Activated CD4-positive, CD25-positive, alpha-beta regulatory T cell treated with anti-CD3 and anti-CD28 coated beads, Interleukin-2, amount 50 U/mL, for 72 hours (primary cell): ENCODE measurements at places on chromosomes 1 and 21.
A peak's percentile ranks its signal among the peaks of the same experiment; 100 is the strongest.

DNA sequence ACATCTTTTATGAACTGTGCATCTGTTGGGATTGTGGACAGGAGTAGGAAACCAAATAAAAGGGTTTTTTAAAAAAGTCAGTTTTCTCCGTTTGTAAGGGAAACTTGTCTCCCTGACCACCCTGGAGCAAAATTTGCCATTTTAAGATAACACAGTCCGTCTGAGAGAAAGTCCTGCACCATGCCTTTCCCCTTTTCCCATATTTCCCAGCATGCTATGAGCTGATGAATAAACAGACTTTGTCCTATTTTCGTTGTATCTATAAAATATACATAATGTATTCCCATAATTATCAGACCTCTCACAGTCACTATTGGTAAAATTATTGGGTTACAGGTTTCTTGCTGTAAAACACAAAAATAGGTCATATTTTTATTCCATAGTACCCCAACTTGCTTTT is 1.7 kb upstream of the AKT3 start:
- DNase-seq: no peak

- no peak for DNase-seq
Measured at GRCh38 chr21:45992301-45993209, 11.0 kb downstream of the COL6A1 start.

DNA sequence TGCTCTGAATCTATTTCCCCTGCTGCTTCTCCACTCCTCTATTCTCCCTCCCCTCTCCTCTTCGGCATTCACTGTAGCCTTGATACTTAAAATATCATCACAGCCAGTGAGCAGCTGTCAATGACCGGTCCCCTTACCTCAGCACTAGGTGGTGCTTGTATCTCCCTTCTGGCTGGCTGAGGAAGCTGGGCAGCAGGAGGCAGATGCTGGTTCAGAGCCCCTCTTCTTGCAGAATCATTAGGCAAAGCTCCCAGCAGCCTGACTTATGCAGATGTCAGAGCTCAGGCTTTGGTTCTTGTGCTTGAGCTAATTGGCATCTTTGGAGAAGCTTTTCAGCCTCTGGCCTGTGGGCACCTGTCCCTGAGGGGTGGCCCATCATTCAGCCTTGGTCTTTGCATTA is 31.9 kb upstream of the KCNA2 start:
- no peak for DNase-seq

GRCh38 chr1:228117335-228117734 is 8.2 kb upstream of the MRPL55 start:
- DNase-seq: no peak

DNA sequence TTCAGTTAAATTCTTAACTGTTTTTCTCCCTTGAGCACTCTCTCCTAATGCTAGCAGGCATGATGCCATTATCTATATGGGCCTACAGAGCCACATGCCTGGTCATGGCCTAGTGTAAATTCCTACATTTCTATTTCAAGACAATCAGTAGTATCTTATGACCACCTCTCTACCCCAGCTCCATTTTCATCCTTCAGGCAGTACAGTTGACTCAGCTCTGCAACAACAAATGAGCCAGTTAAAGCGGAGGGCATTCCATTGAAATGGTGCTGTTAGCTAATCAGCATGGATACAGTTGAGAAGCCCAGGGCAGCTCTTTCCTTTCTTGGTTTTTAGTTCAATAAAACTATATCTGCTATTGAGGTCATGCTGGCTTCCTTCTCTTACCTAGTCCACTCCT is 150.0 kb downstream of the PPP1R12B start:
- DNase-seq: no peak

- no peak for DNase-seq
Measured at GRCh38 chr1:118077331-118078045, 107.5 kb downstream of the SPAG17 start.

GRCh38 chr1:231091831-231092301 is 51.8 kb upstream of the FAM89A start:
- peak; percentile 42 for DNase-seq

DNA sequence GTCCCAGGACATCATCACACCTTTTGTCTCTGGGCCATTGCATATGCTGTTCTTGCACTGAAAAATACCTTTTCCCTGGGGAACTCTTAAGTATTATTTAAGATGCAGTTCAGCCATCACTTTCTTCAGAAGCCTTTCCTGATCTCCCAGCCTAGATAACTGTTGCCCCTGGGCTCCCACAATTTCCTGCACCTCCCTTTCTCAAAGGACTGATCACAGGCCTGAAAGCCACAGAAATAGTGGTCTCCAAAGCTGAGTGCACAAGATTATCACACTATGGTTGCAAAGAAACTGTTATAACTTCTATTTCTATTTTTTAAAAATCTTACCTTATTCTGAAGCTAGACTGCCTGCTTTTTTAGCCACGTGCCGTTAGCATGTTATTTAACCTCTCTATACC is 2.8 kb upstream of the ZSCAN20 start:
- no peak for DNase-seq

DNA sequence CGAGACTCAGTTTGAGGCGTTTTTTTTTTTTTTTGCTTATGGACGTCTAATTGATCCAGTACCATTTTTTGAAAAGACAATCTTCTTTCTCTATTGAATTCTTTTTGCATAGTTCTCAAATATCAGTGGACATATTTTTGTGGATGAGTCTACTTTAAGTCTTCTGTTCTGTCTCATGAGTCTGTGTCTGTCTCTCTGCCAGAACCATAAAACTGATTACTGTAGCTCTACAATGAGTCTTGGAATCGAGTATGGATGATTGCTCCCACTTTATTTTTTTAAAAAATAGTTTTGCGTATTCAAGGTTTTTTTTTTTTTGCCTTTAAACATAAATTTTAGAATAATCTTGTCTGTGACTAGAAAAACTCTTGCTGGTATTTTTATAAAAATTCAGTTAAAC is 323.5 kb downstream of the ZNF326 start:
- DNase-seq: no peak

DNA sequence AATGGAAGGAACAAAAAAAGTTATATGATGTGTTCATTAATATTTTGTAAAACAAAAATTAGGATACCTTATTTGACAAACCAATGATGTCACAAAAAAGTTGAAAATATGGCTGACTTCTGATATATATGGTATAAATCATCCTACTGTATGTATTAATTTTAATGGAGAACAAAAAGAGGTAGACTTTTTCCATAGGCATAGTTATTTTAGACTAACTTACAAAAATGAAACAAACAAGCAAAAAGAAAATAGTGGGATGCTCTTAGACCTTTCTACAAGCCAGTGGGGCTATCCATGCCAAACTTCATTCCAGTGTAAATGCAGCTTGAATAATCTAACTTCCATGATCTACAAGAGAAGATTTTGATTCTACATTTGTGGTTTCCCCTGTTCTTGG is 522 bp upstream of the SPTA1 start:
- no peak for DNase-seq

DNA sequence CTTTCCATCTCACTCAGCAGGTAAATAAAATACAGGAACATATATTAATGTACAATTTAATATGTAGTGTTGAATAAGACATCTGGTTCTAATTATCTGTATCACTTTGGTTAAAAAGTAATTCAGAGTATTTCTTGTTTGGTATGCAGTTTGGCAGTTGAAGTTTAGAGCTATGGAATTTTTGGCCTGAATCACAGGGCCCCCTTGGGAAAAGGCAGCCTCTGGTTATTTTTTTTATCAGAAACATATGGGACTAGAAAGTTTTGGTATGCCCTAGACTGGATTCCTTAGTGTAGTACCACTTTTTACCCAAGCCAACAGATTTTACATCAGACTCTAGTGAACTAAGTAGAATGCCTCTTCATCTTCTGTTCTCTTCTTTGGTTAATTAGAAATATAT is 26.4 kb downstream of the CNST start:
- no peak for DNase-seq

GRCh38 chr1:5297886-5298239 is 643.5 kb downstream of the AJAP1 start:
- DNase-seq: no peak

DNA sequence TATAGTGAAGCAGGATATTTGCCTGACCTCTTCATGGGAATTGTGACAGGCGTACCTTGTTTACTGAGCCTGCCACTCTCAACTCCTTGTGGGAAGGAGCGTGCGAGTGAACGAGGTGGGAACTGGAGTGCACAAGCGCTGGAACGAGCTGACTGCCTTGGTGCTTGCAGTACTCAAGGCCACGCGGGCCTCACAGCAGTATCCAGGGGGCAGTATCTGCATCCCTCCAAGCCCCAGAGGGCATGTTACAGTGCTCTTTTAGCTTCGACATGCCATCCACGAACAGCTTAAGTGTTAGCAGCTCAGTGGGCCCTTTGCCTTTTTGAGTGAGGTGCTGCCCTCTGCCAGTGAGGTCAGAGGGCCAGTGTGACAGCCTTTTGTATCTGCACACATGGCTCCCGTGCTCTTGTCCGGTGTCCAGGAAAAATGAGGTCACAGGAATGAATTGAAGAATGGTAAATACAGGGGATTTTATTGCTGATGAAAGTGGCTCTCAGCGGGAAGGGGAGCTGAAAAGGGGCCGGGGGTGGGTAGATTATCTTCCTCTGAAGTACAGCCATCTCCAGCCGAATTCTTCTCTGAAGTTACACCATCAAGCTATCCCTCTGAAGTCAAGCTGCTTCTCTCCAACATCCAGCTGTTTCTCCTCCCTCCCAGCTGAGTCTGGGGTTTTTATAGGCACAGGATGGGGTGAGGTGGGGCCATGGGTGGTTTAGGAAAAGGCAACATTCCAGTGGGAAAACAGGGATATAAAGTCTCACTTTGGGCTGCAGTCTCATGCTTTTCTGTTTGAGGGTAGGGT is 69.3 kb downstream of the EPB41 start:
- DNase-seq: no peak

DNA sequence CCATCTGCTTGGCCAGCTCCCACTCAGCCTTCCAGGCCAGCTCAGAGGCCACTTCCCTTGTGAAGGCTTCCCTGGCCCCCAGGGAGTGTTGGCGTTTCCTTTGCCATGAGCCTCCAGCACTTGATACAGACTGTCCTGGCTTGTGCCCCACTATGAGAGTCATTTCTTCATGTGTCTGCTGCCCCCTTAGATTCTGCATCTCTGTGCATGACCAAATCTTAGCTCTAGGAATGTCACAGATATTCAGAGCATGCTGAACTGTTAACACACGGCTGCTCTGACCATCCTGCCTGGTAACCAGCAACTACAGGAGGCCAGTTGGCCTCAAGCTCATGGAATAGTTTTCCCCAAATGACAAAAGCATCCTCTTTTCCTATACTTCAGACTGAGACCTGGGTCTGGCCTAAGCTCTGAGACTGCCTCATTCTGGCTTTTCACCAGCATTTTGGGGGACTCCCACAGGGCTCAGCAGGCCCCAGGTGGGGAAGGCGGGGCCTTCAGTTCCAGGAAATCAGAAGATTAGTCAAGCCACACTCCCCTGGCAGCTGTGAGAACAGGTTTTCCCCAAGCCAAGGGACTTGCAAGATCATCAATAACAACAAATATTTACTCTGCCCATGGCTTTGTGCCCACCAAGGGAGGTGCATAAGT is 182.6 kb upstream of the EDN2 start:
- DNase-seq: peak; percentile 68

- no peak for DNase-seq
Measured at GRCh38 chr21:45392573-45392971, 12.4 kb upstream of the COL18A1 start.

DNA sequence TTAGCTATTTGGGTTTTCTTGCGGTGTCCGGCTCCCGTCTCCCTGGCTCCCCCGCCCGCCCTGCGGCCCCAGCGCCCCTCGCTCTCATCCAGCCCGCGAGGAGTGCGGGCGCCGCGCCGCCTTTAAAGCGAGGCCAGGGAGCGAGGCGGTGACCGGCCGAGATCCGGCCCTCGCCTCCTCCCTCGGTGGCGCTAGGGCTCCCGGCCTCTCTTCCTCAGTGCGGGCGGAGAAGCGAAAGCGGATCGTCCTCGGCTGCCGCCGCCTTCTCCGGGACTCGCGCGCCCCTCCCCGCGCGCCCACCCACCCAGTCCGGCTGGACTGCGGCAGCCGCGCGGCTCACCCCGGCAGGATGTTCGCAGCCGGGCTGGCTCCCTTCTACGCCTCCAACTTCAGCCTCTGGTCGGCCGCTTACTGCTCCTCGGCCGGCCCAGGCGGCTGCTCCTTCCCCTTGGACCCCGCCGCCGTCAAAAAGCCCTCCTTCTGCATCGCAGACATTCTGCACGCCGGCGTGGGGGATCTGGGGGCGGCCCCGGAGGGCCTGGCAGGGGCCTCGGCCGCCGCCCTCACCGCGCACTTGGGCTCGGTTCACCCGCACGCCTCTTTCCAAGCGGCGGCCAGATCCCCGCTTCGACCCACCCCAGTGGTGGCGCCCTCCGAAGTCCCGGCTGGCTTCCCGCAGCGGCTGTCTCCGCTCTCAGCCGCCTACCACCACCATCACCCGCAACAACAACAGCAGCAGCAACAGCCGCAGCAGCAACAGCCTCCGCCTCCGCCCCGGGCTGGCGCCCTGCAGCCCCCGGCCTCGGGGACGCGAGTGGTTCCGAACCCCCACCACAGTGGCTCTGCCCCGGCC is 492 bp downstream of the HLX start:
- no peak for DNase-seq

DNA sequence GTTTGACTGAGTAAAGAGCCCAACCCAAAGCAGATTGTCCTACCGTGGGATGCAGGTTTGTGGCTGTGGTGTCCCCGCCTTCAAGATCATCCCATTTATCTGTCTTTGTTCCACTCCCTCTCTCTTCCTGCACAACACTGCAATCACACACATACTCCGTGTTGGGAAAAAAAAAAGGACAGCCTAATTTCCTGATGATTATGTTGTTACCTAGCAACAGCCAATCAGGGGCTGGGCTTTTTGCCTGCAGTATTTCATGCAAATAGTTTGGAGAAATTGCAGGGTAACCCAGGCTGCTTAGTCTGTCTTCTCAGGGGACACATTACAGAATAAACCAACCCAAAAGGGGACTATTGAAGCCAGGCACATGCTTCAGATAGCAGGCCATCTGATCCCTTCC is 38.3 kb downstream of the PHC2 start:
- DNase-seq: no peak

DNA sequence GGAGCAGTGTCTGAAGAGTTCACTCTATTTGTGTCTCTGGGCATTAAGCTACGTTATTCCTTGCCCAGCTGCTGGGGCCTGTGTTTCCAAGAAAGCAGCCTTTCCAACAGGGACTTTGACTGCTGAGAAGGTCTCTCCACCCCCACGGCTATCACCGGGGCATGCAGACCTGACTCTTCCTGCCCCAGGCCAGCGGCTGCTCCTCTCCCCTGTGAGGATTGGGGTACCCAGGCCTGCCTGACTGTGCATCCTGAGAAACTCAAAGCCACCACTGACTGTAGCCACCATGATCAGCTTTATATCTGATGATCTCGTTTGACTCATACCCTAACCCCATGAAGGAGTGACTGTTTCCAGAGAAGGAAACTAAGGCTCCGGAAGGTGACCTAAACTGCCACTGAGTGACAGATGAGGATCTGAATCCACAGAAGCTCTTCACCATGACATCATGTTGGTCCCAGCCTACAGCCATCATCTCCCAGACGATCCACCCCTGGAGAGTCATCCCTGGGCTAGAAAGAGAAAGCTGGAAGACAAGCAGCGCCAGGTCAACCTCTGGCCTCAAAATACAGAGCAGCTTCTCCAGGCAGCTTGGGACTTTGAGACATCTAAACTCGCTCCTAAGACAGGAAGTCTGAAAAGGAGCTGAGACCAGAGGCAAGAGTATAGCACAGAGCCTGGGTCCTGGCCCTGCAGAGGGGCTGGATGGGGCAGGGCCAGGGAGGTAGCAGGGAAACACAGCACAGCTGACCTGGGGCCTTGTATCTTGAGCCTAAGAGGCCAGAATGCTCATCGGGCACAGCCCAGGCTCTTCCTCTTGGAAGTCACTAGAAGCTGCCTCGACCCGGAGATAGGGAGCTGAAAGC is 244.0 kb upstream of the VAMP3 start:
- DNase-seq: no peak
